Fibroblast of the aortic adventitia (primary cell): ENCODE measurements at places on chromosomes 11 and 22.

GRCh38 chr11:61488651-61489291, 19.8 kb upstream of the LRRC10B start:
- peak; percentile 57 for DNase-seq

GRCh38 chr22:21975273-21975672, 7.3 kb downstream of the TOP3B start:
- DNase-seq = no peak

DNA sequence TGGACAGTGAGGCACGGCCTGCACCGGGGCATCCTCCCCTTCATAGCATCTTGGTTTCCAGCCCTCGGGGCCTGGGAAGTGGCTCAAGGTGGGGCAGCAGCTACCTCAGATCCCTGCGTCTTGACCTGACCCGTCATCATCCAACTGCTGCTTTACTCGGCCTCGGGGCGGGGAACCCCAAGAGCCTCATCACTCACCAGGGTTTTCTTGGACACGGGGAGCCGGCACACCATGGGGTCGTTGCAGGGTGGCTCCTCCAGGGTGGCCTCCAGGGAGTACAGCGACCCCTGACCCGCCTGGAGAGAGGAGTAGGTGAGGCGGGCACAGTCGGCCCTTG, 651 bp downstream of the CTSF start:
- no peak for DNase-seq

DNA sequence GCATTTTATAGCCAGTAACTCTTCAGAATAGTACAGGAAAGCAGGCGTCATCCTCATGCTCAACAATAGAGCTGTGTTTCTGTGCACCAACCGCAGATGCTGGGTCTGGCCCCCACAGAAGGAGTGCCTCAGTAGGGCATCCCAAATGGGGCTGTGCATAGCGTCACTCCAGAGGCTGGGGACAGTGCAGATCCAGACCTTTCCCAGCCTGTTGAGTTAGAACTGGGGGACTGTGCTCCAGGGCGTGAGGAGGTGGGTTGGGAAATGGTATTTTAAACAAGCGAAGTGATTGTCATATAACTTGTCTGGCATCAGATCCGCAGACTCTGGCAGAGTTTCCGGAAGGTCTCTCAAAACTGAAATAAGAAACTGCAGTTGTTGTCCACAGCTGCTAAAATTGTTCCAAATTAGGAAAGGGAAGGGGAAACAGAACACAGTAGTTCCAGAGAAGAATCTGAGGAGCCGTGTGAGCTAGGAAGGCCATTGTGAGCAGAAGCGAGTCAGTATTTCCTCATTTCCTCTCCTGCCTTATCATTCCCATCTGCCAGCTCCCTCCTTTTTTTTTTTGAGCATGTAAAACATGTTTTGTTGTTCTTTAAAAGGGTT, 52.2 kb downstream of the JAM3 start:
- DNase-seq = peak; percentile 72

GRCh38 chr11:119686177-119686882, 42.7 kb downstream of the NECTIN1 start:
- no peak for DNase-seq

- DNase-seq = peak; percentile 88
Observed at GRCh38 chr11:86798988-86799387, 1.4 kb upstream of the PRSS23 start.

DNA sequence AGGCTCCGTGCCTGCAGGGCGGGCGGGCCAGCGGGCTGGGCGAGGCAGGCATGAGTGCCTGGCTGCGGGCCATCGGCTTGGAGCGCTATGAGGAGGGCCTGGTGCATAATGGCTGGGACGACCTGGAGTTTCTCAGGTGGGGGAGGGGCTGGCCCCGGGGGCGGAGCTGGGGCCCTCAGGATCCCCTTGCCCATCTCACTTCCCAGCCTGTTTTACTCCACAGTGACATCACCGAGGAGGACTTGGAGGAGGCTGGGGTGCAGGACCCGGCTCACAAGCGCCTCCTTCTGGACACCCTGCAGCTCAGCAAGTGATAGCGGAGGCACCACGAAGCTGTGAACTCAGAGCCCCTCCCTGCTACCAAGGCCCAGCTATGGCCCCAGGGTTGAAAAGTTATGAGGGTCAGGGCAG, 5.9 kb downstream of the PHOX2A start:
- peak; percentile 46 for DNase-seq

DNA sequence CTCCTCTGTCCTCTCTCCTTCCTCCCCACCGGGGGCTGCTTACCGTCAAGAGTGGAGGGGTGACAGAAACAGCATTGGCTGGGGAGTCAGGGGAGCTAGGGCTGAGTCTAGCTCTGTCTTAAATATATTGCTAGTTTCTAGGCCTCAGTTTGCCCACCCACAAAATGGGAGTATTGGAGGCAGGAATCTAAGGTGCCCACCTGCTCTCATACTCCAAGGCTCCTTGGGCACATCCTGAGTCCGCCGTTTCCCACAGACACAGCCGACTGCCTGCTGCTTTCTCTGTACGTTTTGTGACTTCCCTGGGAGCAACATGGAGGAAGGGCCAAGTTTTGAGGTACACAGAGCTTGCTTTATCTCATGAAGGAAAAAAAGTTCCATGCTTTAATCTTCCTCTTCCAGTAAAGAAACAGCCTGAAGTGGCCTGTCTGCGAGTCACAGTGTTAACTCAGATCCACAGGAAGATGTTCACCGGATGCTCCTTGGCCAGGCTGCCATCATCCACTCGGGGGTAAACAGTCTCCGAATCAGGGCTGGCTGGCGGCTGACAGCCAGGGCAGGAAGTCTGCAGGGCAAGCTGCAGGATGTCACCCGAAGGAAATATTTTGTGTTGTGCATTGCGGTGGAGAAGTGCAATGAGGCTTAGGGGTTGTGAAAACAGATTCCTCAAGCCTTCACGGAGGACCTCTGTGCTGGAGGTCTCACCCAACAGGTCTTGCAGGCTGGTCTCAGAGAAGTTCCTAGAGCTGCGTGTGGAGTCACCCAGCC, 11.0 kb upstream of the CERK start:
- DNase-seq = peak; percentile 46

- DNase-seq = no peak
Observed at GRCh38 chr22:23281053-23281405, 100.7 kb downstream of the BCR start.

- DNase-seq = no peak
Observed at GRCh38 chr11:38648604-38649003, 2050.6 kb upstream of the RAG2 start.

DNA sequence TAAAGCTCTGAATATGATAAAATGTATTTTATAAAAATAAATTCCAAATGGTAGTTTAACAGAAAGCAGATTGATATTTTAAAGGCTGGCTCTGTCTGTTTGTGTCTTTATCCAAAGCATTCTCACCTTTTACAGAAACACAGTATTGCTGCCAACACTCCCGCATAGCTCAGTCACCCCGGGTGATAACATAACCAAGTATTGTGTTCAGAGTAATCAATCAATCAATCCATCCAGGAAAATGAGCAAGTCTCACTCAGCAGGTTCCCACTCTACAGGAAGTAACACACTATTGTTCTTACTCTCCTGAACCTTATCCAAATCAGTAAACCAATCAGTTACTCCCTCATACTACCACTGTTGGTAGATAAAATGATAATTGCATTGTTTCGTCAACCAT, 203.4 kb downstream of the LRRC4C start:
- DNase-seq = no peak

DNA sequence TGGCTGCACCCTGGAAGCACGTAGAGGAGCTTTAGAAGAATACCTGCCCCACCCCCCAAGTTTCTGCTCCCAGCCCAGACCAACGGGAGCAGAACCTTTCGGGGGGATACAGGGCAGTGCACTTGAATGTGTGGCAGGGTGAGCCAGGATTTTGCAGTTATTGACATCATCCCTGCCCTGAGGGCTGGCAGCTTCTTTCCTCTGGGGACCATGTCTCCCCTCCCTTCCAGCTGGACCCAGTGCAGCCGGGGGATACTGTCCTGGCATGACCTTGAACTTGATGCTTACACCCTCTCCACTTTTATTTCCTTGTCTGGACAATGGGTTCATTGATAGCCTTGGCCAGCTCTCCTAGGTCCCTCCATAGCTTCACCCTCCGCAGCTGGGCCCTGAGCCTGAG, 4.1 kb upstream of the CABP7 start:
- no peak for DNase-seq

DNA sequence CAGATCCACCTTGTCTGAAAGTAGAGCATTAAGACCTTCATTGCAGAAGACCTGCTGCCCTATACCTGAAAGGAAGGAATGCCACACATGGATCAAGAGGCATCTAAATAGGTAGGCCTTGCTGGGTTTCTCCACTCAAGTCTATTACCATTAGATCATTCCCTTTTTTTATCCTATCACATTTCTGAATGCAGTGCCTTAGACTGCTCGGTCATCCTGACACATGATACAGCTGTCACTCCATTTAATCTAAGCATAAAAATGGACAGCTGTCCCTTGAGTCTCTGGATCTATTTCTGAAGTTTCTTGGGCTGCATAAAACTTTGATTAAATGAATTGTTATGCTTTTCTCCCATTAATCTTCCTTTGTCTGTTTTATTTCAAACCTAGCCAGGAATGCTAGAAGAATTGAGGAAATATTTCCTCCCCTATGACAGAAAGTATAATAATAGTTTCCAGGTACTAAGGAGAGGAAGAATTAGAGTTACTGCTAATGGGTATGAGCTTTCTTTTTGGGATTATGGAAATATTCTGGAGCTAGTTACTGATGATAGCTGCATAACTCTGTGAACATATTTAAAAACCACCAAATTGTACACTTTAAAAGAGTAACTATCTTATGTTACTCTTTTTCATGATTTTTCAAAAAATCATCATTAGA, 88.0 kb downstream of the DLG2 start:
- no peak for DNase-seq

DNA sequence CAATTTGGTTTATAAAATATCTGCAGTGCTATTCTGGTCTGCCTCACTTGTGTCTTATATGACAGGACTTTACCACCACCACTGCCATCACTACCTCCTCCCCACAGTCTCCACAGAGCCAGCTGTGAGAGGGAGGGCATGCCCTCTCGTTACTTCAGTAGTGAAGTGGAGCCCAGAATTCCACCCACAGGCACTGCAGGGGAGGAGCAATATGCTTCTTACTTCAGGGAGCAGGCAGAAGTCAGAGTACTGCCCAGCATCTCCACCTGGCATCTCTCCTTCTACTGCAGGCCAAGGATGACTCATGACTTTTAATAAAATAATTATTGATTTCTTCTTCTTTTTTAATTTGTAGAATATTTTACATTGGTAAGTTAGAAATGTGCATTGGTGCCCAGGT, 255.5 kb downstream of the DYNC2H1 start:
- peak; percentile 27 for DNase-seq

- DNase-seq = no peak
Observed at GRCh38 chr11:119808407-119809185, 79.6 kb upstream of the NECTIN1 start.

GRCh38 chr22:39466228-39467006, 9.6 kb downstream of the MGAT3 start:
- no peak for DNase-seq

DNA sequence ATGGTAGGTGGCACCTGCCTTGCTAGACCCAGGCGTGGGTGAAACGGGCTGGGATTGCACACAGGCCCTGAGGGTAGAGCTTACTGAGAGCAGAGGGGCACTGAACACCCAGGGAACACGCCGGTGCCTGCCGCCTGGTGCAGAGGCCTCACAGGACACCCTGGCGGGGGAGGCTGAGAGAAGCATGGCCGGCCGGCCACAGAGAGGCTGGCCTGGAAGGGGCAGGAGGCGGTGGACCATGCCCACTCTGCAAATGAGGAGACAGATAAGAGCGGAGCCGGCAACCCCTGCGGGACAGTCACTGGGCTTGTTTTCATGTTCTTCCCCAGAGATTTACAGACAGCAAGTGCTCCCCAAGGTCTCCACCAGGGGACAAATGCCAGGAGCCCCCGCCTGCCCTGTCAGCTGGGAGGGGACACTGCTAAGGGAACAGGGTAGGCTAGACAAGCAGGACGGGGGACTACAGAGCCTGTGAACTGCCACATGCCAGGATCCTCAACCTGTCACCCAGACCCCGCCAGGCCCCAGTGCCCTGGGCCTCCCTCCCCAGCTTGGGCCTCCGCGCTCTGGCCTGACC, 38.5 kb upstream of the TCF20 start:
- no peak for DNase-seq

DNA sequence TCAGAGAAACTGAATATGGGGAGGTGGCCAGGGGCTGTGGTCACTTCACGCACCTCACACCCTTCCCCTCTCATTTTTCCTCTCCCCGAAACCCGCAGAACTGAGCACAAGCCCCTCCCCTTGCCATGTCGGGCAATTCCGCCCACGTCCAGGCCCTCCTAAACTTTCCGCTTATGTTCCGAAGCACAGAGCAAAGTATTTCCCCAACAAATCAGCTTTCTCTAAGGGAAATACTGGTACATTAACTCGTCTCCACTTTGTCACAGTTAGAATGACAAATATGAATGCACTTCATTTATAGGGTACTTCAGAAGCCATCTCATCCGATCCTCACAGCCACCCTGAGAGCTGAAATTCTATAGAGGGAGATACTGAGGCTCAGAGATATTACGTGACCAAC, 94.7 kb upstream of the TMEM45B start:
- no peak for DNase-seq

DNA sequence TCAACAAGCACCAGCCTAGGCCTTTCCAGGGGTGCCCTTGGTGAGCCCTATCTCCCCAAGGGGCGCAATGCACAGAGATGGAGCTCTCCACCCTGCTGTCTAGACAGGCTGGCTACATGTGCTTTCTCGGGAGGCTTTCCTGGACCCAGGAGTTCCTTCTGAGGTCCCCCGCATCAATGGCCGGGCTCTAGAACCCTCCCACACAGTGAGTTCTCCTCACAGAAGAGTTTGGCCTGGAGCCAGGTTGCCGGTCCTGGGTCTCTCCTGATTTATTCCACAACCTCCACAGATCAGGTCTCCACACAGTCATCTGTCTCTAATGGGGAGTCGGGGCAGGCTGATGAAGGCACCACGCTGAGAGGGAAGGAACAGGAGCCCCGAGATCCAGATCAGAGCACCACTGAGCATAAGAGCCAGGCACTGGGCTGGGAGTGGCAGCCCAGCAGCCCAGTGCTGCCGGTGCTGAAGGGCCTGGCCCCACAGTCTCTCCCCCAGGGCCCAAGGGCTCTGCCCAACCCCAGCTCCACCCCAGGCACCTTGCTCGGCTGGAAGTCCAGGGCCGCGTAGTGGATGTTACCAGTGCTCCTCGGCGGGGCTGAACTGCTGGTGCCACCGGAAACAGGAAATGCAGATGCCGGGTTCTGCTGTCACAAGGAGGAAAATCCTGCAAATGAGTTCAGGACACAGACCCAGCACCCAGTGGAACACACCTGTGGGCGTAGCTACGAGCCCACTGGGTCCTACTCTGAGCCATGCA, 44.7 kb downstream of the GAB4 start:
- no peak for DNase-seq

- DNase-seq = no peak
Observed at GRCh38 chr22:45029501-45029900, 19.7 kb upstream of the PHF21B start.

DNA sequence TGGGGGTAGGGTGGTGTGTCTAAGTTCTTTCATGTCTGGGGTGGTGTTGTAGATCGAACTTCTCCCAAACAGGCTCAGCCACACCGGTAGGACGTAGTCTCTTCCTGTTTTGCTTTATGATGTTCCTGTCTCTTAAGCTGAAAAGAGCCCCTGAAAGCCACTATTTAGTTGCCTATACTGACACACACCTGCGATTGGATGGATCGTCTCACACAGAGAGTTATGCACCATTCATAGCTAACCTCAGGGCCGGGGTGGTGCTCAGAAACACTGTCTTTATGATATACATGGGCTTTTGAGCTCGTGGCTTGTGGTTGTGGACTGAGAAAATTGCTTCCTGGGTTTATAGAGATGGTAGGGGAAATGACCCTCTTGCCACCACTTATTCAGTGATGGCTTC, 137.6 kb downstream of the TEAD1 start:
- no peak for DNase-seq
